Activated CD4-positive, alpha-beta T cell treated with anti-CD3 and anti-CD28 coated beads, Interleukin-2, amount 10 ng/mL, durations not matched to agents 7 days and 5 days (primary cell): ENCODE measurements at places on chromosomes 3 and 15.

DNA sequence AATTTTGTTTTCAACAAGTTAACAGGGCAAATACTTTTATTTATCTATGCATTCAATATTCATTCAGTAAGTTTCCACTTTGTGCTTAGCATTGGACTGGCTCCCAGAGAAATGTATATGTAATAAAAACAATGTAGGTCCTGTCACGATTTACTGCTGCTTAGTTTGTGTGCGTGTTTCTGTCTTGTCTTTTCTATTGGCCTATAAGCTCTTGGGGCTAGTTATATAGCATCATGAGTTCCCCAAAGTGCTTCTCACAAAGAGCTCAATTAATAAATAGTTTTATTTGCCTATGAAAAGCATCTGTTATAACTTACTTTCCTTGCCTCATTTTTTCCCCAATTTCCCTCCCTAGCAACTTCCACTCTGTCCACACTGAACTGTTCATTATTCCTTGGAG is 666.7 kb upstream of the NAALADL2 start:
- no peak for DNase-seq

- no peak for DNase-seq
These were observed 1.6 kb downstream of the ANKRD63 start for GRCh38 chr15:40281057-40281800.

DNA sequence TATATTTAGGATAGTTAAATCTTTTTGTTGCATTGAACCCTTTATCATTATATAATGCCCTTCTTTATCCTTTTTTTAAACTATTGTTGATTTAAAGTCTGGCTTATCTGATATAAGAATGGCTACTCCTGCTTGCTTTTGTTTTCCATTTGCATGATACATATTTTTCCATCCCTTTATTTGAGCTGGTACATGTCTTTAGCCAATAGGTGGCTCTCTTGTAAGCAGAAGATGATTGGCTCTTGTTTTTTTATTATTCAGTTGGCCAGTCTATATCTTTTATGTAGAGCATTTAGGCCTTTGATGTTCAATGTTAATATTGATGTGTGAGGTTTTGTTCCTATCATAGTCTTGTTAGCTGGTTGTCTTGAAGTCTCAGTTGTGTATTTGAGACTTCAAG is 99.5 kb upstream of the MCTP2 start:
- no peak for DNase-seq

GRCh38 chr3:58955308-58955707 is 94.5 kb downstream of the CFAP20DC start:
- DNase-seq: no peak

GRCh38 chr15:69557707-69558409 is 105.2 kb downstream of the RPLP1 start:
- DNase-seq: no peak

- no peak for DNase-seq
These were observed 10.7 kb downstream of the HMCES start for GRCh38 chr3:129289201-129289921.

DNA sequence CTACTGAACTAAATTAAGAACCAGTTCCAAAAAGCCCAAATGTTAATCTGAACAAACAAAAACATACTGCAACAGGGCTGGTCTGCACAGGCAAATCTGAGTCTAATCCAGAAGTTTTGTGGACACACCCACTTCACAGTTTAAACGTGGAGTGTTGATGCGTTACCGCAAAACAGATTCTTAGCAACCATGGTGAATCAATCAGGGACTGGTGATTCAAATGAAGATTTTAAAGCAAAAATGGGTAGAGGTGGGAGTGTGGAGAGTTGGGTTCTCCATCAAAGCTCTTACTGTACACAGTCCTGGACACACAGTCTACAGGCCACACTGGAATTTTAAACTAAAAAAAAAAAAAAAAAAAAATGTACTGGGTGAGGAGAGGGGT is 5.2 kb downstream of the ANXA2 start:
- DNase-seq: peak; percentile 43

DNA sequence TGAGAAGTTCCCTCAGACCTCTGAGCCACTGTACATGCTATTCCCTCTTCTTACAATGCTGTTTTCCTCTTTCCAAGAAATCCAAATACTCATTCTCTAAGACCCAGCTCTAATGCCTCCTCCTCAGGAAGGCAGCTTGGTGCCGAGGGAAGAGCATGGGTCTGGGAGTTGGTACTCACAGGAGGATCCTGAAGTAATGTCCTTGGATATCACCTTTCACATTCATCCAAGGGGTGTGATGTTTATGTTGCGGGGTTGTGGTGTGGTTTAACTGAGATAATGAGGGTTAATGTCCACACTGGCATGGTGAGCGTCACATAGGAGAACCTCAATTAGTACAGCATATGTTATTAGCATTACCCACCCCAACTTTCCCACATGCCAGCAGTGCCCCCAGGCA is 31.9 kb downstream of the MYL3 start:
- DNase-seq: no peak

- no peak for DNase-seq
These were observed 55.6 kb upstream of the DLG1 start for GRCh38 chr3:197353867-197354567.

- no peak for DNase-seq
These were observed 773 bp downstream of the LINGO1 start for GRCh38 chr15:77631745-77632533.

GRCh38 chr3:64104006-64104405 is 80.7 kb upstream of the PSMD6 start:
- no peak for DNase-seq

DNA sequence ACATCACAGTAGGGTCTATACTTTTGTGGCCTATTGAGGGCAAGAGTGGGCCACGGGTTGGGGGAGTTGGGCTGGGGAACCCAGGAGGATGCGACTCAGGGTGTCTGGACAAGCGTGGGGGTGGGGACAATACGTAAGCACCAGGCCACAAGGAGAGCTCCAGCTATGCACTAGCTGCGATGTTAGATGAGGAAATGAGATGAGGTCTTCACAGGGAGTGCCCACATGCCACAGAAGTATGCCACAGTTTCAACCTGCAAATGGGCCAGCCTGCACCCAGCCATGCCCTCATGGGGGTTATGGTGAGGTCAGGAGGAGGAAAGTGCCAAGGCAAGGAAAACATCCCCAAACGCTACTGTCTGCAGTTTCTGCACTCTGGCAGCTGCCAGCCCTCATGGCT is 30.5 kb downstream of the CACNA2D2 start:
- no peak for DNase-seq
